Hematopoietic multipotent progenitor cell treated with erythropoietin and hydrocortisone succinate and interleukin-3 and kit ligand, for 8 days (in vitro differentiated cells): ENCODE measurements at places on chromosomes 3 and 15.

DNA sequence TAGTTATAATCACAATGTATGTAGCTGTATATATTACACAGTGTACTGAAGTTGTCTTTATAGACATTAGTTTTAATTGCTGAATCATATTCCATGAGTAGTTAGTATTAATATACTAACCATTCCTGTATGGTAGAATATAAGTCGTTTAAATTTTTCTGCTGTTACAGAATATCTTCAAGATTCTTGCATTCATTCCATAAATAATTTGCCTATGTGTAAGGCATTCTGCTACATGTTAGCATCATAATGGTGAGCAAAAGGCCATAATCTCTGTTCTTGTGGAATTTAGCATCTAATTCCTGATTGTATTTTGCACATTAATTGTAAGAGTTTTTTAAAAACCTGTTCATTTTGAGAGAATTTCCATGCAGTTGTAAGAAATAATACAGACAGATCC lies 14.1 kb downstream of the GYG1 start:
- DNase-seq = no peak

DNA sequence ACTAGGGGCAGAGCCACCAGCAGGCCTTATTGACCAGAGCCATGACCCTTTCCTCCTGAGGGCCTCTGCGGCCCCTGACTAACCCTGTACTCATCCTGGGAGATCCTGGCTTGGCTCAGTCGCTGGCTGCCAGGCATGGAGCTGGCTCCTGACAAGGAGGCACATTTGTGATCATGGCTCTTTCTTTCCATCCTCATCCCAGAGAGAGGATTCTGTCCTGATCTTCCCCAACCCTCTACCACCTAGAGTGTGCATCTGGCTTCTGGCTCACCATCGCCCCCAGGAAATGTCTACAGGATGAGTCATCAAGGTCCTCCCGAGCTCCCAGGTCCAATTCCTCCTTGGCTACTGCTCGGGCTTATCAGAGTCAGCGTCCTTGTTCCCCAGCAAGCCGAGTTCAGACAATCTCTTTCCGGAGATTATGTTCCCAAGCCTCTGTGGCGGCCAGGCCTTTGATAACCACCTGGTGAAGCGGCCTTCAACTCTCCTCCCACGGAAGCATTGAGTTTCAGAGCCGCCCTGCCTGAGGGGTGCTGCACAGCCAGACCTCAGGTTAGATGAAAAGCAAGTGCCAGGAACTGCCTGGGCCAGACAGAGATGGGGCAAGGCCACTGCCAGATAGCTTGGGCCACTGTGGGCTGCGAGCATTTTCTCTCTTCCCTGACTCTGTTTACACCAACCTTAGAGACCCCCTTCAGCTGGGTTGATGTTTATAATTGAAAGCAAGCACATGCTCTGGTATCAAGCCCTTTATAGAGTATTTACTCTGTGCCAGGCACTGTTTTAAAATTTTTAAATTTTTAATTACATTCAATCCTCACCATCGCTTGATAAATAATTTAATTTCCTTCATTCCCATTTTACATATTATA lies 44.3 kb upstream of the MRPS22 start:
- peak; percentile 3 for DNase-seq

DNA sequence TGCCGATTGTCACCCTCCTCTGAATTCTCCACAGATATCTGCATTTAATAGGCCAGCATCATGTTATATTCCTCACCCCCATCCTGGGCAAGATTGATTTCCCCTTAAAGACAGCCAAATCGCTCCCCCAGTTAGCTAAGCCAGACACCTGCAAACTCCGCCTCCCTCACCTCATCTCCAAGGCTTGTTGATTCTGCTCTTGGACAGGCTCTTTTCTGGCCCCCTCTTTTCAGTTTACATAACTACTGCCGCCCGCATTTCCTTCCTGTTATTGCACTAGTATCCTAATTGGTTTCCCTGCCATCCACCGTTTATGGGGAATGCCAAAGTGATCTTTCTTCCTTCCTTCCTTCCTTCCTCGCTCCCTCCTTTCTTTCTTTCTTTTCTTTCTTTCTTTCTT lies 214.7 kb upstream of the MRPL3 start:
- DNase-seq = no peak

DNA sequence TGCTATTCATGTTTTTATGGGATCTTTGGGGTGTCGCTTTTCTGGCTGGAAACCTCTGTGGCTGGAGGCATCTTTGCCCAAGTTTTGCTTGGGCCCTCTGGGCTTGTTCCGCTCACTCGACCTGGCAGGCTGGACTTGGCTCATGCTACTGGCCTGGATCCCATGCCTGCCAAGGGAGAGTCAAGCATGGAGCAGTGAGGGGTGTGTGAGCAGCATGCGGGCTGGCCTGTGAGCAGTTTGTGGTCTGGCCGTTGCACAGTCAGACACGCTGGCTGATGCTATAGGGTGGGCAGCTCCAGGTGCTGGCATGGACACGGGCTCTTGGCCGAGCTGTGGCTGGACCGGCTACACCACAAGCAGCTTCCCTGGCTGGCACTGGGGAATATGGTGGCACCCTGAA lies 491.1 kb downstream of the AGBL1 start:
- DNase-seq = no peak

DNA sequence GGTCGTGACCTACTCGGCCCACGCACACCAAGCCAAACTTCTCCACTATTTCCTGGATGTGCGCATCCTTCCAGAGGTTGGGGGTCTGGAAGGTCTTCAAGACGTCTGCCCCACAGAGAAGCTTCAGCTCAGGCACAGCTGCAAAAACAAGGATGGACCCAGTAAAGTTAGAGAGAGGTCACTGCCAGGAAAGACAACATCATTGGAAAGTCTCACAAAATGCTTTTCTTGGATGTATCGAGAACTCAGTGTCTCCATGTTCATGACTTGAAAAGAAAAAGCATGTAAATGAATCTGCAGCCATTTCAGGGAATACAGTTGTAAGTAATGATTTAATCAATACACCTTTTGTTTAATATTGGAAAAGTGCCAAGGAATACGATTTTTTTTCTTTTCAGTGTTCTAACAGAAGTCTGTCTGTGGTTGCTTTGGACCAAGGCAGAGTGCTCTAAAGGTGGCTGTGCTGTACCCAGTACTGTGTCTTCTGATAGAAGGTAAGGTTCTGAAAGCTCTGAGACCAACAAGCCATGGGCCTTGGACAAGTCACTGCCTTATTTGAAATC lies 21.8 kb upstream of the RBP1 start:
- DNase-seq = no peak

GRCh38 chr3:195151866-195152541 lies 119.0 kb downstream of the XXYLT1 start:
- no peak for DNase-seq

GRCh38 chr15:24269166-24269571 lies 406.4 kb upstream of the NPAP1 start:
- DNase-seq = no peak

GRCh38 chr3:65144791-65145351 lies 457.1 kb upstream of the ADAMTS9 start:
- DNase-seq = no peak

- no peak for DNase-seq
Observed at GRCh38 chr15:100018191-100018590, 285.0 kb upstream of the LYSMD4 start.

GRCh38 chr3:98711426-98711825 lies 51.7 kb upstream of the ST3GAL6 start:
- DNase-seq = no peak
